ENCODE measurements at places on chromosomes 12 and 14.

DNA sequence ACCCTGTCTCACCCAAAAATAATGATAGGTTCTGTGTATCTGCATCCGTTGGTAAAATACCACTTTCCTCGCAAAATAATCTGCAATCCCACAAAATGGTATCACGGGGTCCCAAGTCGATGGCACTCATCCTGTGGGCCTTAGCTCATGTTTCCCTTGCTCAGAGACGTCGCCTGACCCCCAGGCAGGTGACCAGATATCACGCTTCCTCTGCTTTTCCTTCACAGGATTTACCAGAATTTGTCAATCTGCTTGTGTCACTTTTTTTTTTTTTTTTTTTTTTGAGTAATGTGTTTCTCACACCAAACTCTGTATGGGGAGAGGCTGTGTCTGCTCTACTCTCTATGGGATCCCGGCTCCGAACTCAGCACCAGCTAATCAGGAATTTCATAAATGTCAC is 162.7 kb downstream of the PRKCH start:
- no peak for DNase-seq

GRCh38 chr12:44775901-44776300 is 100.2 kb downstream of the NELL2 start:
- no peak for DNase-seq

- DNase-seq: no peak
Measured at GRCh38 chr14:39807271-39807670, 375.0 kb upstream of the FBXO33 start.

DNA sequence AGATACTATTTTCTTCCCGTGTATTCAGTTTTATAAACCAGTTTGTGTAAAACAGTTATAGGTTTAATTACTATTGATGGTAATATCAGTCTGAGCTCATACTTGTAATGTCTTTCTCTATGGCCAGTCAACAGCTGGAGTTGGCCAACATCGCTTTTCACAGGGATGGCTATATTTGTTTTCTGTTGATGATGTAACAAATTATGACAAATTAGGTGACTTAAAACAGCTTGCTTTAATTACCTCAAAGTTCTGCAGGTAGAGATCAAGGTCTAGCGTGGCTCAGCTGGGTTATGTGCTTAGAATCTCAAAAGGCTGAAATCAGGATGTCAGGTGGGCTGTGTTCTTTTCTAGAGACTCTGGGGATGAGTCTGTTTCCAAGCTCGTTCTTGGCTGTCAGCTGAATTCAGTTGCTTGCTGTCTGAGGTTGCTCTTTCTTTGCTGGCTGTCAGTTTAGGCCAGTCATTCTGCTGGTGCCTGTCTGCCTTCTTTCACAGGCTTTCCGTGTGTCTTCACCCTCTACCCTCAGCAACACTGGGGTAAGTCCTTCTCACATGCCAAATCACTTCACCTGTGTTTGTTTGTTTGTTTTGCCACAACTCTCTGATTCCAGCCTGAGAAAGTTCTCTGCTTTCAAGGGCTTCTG is 370.2 kb upstream of the E2F7 start:
- DNase-seq: no peak

DNA sequence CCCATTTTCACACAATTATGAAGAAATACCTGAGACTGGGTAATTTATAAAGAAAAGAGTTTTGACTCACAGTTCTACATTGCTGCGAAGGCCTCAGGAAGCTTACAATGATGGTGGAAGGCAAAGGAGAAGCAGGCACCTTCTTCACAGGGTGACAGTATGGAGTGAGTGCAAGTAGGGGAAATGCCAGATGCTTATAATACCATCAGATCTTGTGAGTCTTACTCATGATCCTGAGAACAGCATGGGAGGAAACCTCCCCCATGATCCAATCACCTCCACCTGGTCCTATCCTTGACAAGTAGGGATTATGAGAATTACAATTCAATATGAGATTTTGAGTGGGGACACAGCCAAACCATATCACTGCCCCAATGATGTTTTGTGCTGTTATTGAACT is 189.3 kb upstream of the CRY1 start:
- DNase-seq: no peak
